Activated CD4-positive, CD25-positive, alpha-beta regulatory T cell treated with anti-CD3 and anti-CD28 coated beads, Interleukin-2, amount 50 U/mL, for 24 hours (primary cell): ENCODE measurements at places on chromosomes 16 and 17.
A peak's percentile ranks its signal among the peaks of the same experiment; 100 is the strongest.

DNA sequence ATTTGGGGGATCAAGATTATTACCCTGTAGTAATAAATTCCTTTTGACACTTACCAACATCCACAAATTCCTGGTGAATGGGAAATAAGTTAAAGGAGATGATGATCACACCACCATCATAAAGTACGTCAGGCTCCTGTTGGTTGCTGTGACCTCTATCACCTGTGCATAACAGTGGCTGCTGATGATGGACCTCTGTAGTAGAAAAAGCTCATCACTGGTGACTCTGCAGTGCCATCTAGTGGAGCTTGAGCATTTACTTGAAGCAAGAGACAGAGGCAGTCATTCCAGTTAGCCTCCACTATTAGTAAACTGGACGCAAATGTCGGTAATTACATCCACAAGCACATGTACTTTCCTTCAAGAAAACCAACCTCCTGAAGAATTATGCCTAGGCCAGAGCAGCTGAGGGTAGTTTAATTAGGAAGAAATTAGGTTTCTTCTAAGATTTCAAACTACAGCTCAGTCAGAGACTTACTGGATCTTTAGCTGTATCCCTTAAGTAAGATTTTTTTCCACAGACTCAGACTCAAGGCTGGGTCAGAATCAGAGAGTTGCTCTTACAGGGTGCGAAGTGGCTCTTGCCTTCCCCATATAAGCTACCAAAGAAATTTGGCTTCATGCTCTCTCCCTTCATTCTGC is 39.3 kb downstream of the CYB561 start:
- ATAC-seq, result peak; percentile 84

DNA sequence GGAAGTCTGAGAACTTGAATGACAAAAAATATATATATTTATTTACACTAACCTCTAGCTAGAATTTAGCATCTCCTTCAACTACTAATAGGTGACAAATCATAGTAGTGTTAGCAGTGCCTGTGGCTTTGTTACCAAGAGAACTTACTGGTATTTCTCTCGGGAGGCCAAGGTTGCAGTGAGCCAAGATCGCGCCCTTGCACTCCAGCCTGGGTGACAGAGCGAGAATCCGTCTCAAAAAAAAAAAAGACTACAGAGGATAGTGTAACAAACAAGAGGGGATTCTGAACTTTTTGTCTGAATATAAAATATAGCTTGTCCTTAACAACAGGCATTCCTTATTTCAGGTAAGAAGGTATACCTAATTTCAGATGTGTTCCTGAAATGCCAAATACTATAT is 1.3 kb upstream of the SUZ12 start:
- ATAC-seq, result no peak

DNA sequence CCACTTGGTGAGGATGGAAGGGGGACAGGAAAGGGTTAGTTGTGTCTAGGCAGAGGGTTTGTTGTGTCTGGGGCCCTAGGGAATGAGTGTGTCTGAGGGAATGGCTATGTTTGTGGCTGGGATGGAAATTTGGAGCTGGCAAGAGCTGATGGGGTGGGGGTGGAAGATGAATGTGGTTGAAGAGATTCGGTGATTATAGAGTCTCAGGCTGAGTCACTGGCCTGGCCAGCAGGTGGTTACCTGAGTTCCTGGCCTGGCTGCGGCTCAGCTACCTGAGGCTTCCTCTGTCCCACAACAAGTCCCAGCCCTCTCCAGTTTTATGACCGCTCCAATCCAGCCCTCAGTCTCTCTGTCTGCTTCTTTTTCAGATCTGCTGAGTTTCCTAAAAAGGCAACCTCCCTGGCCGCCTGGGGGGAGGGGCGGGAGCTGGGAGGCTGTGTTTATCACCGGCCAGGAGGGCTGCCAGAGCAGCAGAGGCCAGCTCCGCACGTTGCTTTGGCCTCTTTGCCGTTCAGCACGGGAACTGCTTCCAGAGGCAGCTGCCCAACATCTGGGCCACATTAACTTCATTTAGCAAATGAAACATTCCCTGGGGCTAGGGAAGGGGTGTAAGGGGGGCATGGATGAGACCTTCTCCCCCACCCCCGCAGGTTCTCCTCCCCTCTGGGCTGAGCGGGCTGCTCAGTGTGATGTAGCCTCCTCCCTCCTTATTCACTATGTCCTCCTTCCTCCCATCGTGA is 21.8 kb downstream of the ITGB3 start:
- ATAC-seq, result no peak

- no peak for ATAC-seq
Observed at GRCh38 chr17:83155128-83156121, 76.0 kb downstream of the METRNL start.

DNA sequence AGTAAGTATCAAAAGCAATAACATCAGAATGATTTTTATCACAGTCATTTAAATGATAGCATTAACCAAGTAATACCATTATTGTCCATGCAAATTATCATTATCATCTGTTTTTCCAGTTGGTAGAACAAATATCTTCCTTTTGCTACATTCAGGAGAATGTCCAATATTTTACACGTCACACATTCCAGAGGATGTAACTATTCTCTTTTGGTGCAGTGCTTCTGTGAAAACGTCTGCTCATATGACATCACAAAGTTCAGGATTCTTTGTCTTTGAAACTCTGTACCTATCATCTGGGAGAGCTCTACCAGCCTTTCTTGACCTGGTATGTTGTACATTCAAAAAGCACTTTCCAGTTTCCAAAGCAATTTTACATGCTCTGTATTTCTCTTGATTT is 40.2 kb upstream of the PITPNM3 start:
- no peak for ATAC-seq

- ATAC-seq, result no peak
Observed at GRCh38 chr17:50681263-50682200, 26.2 kb downstream of the ANKRD40 start.

DNA sequence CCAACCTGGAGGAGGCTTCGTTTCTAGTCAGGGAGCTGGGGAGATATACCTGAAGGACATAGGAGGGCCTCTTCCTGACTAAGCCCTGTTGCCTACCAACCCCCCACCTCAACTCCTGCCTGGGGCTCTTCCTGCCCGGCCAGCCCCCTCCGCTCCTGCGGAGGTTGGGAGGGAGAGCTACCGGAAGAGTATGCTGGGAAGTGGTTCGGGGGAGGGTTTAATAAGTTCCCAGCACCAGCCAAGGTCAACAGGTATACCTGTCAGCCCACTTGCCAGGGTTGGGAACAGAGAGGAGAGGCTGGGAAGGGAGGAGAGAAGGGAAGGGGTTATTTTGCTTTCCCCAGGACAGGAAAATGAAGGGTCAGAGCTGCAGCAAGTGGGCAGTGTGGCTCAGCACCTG is 4.7 kb downstream of the PPP1R1B start:
- no peak for ATAC-seq

DNA sequence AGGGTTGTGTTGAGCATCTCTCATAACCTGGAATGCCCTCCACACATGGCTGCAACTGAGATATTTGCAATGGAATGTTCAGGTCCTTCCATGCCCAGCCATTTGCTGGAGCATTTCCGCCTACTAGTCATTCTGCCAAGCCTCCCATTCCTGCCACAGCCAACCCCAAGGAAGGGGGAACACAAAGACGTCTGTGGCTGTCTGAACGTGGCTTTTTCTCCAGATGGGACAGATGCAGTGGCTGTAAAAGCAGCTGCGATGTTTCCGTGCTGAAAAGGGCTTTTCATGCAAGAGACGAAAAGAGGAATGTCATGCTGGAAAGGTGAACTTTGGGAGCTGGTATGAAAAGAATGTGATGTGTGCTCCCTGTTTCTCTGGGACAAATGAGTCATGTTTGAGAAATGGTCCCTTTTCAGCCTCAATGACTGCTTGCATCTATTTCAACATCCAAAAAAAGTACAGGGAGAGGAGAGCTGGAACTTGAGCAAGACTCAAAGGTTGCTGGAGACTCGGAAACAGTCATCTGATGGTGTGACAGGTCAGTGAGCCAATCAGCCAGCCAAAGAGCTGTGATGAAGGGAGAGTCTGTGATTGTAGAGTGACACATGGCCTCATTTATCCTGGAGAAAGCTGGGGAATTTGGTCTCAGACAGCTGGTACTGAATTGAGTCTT is 208.9 kb downstream of the SHISA9 start:
- no peak for ATAC-seq
